ENCODE measurements at places on chromosomes 5 and 9.

DNA sequence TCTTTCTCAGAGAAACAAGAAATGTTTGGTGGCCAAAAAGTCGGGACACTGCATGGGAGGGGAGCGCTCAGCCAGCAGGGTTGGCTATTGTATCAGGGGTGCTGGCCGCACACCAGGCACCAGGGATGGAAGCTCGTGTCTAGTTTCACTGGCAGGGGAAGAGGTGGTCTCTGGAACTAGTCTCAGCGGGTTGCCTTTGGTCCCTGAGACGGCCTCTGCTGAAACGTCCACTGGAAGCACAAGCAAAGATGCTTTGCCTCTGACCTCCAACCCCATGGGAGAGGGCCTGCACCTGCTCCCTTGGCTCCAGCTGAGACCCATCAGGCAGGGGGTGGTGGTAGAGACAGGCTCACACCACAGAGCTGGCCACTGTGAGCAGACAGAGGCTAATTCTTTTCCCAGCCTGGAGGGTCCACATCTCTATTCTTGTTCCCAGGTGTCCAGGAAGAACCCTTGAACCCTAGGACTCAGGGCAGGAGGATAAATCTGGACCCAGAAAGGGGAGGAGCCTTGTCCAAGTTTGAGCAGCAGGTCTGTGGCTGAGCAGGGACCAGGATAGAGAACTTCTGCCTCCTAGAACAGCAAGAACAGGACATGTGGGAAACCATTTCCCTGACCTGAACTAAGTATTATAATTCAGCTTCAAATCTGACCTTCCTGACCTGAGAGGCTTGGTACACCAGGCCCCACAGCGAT is 102.6 kb downstream of the RGS3 start:
- no peak for DNase-seq

GRCh38 chr5:23820765-23821471 is 313.5 kb downstream of the PRDM9 start:
- no peak for DNase-seq

- DNase-seq = peak; percentile 37
Measured at GRCh38 chr9:98899408-98900056, 44.2 kb upstream of the COL15A1 start.

- DNase-seq = no peak
Measured at GRCh38 chr9:16509997-16510396, 360.5 kb downstream of the BNC2 start.

DNA sequence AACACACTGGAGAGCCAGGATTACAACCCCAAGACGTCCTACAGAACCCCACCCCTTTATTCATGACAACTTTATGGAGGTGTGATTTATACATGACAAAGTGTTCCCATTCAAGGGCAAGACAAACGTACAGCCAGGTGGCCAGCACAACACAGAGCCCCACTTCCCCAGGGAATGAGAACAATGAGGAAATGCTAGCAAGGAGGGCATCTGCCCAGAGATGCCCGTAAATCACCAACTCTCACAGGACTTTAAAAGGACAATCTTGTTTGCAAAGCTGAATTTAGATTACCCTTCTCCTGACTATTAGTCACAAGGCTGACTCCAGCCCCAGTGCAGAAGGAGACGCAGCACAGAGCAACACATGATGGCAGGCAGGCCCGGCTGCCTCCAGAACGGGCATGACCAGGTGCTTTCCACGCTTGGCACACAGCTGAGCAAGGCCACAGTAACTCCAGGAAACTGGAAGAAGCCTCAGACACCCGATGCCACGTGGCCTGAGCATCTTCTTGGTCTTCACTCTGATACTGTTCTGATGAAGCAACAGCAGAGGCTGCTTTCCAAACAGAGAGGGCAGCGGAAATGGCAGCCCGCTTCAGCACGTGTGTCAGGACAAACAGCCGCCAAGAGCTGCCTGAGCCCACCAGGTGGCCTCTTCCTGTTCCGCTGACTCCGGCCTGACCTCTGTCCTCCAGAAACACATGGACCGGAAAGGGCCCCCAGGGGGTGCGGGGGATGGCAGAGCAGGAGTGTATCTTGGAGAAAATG is 51.4 kb downstream of the ROR2 start:
- DNase-seq = no peak

GRCh38 chr9:81377320-81377719 is 312.0 kb downstream of the TLE1 start:
- no peak for DNase-seq

DNA sequence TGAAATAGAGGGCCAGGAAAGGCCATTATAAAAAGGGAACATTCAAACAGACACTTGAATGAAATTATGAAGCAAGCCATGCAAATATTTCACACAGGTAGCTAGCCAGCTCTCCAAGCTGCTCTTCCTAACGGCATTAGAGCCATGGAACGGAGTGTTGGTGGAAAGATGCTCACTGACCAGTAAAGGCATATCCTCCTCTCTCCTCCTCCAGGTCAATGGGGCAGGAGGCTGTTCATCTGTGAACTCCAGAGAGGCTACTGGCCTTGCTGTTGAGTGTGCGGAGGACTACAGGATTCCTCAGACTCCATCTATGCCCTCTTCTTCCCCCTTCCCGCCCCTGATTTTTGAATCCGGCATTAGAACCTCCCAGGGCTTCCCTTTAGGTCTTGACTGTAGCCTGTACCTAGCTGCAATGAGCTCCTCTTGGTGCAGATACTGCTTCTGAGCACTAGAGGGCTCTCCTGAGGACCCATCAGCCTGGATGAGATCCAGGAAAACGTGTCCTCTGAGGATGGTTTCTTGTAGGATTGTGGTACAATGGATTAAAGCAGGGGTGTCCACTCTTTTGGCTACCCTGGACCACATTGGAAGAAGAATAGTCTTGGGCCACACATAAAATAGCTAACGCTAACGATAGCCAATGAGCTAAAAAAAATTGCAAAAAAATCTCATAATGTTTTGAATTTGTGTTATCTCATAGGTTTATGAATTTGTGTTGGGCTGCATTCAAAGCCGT is 162.2 kb downstream of the SREK1 start:
- DNase-seq = no peak

DNA sequence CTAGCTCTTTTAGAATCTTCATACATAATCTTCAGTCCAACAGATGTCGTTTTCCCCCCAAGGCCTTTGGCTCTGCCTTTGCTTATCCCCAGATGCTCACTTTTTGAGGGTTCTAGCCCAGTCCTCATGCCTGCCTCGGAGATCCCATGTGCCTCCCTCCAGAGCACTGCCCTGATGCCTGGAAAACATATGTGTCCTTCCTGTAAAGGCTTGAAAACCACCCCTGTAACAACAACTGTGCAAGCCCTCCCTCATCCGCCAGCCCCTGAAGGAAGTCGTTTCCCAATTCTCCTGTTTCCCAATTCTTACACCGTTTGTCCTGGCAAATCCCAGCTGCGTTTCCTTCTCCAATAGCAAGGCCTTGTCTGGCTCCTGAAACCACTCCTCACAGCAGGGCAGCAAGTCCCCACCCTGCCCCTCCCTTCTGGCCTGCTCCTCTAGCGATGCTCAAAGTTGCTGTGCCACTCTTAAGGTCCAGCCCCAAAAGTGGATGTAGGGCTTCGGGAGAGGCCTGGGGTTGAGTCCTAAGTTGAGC is 52.2 kb downstream of the SLC36A1 start:
- no peak for DNase-seq

GRCh38 chr5:166093312-166093711 is 2198.1 kb upstream of the WWC1 start:
- DNase-seq = no peak

DNA sequence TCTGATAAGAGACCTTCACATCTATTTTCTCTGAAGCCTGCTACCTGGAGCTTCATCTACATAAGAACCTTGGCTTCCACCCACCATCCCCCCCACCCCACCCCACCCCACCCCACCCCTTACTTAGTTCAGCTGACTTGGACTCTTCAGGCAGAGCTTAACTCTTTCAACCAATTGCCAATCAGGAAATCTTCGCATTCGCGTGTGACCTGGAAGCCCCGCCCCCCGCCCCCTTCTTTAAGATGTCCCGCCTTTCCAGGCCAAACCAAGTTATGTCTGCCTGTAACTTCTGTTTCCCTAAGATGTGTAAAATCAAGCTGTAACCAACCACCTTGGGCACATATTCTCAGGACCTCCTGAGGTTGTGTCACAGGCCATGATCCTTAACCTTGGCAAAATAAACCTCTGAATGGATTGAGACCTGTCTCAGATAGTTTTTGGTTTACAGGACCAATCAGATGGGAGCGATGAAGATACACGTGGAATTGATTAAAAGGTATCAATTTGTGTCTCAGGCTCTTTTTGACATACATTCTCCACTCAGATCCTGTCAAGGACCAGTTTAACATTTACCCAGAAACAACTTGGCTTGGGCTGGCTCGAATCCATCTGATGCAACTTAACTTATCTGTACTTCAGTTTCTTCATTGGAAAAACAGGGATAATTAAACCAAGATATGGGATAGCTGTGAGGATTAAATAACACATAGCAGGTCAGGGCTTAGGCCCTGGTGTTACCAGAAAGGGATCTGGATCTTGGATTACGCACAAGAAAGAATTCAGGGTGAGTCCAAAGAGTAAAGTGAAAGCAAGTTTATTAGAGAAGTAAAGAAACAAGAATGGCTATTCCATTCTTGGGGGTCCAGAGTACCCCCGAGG is 43.6 kb downstream of the GALNT12 start:
- no peak for DNase-seq

DNA sequence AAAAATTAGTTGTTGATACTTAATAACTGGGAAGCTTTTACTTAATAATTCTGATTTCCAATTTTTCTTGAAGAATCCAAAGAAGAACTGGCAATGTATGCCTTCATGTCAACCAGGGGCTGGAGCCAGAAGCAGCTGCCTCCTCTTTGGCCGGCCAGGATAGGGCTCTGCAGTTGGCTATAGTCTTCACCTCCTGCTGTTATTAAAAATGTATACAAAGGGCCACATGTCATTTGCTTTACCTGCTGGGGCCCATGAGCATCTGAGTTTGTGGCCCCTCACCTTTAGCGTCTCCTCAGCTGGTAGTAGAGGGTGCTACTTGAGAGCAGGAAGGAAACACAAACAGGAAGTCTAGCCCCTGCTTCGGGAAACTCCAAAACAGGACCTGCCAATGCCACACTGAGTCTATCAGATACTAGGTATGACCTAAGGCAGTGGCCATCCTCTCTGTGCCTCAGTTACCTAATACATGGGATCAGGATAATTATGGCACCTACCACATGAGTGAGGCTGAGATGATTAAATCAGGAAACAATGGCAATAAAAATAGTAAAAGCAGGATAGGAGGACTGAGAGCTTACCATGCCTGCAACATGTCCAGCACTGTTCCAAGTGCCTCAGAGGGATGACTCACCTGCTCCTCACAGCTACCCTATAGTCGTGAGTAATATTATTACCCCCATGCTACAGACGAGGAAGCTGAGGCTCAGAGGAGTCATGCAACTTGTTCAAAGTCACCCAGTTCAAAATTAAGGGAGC is 21.3 kb downstream of the CCDC69 start:
- peak; percentile 66 for DNase-seq

DNA sequence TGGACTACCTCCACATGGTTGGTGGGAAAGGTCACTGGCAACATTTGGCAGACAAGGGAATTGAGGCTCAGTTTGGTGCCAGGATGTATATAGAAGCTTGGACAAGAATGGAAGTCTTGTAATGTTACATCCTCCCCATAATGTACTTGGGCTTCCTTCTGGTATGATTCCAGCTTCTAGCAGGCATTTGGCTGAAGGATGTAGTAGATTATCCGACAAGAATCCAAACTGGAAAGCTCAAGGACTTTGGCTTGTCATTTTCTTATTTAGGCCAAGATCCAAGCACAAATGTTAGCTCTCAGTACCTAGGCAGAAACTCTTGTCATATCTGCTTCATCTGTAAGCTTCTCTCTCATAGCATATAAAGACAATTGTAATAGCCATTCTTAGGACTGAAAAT is 209.1 kb downstream of the MAPKAP1 start:
- no peak for DNase-seq

DNA sequence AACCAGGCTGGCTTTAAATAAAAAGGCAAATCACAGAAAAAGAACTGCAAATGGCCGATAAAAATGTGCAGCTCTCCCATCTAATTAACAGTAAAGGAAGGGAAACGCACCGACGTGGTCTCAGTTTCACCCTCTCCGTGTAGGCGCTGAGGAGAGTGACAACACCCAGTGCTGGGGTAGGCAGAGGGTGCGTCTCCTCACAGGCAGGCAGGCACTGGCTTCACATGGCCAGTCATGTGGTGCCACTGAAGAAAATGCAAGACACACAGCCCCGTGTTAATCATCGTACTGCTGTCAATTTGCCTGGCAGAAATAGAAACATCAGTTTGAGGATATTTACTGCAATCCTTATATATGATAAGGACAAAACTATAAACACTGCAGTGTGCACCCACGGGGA is 178.4 kb downstream of the FANCC start:
- DNase-seq = no peak

GRCh38 chr5:65986050-65986451 is 59.7 kb downstream of the ERBIN start:
- no peak for DNase-seq

GRCh38 chr9:93107151-93107824 is 11.3 kb downstream of the CARD19 start:
- peak; percentile 56 for DNase-seq

DNA sequence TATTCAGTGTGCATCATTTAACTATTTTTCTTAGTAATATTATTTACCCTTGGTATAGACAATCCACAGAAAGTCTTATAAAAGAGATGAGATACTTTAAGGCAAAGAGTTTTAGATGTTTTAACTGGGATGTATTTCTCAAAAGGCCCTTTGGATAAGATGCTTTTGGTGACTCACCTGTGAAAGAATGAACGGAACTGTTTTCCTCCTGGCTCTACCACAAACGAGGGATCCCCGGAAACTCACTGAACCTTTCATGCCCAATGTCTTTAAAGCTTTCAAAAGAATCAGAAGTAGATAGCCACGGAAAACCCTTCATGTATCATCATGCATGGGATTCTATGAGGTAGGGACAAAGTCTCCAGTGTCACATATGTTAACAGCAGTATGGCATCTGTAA is 1.6 kb downstream of the ZNF782 start:
- no peak for DNase-seq

DNA sequence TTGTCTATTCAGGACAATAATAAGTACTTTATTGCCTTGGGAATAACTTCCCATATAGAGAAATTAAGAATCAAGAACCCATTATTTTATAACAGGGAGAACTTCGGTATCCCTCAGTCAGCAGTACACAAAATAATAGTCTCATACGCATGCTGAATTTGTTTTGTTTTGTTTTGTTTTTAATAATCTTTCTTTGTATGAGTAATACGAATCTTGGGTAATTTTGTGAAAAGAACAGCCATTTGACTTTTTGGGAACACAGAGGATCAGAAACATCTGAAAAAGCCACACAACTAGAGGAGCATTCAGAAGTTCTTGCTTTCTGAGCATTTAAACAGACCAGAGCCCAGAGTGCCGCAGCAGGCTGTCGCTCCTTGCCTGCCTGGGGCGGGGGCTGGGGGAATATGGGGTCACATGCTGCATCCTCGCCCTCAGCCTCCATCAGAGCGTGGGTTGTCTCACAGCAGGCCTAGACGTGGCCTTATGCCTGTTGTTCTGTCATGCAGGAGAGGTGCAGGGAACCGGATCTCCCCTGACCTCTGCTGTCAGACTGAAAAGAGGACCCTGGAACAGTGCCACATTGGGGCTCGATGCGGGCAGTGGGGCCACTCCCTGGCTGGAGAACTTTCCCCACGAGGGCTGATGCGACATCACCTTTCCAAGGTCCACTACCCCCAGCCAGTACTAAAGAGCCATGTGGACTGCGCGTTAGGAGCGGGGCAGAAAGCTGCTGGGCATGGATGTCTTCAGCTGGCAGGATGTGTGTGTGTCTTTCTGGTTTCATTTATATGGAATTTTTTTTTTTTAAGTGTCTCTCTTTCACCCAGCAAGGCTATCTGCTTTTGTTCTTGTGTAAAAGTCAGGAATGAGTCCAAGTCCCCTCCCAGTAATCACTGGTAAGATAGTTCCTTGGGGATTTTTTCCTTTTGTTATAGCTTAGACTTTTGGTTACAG is 133.4 kb upstream of the OTULINL start:
- no peak for DNase-seq

Measured in activated CD8-positive, alpha-beta memory T cell treated with anti-CD3 and anti-CD28 coated beads for 24 hours (primary cell).